Peyer's patch (tissue), 4 donors: ENCODE measurements at places on chromosomes 6 and 20. TPM values are rescaled to one million over a fixed set of nuclear protein-coding genes. Genes with fewer than 3 reads are reported as not detected.

GRCh38 chr20:53723621-53724020, 130.0 kb upstream of the ZNF217 start:
- no peak overlapping the region for H3K4me3 ChIP-seq
- no peaks in the 10 kb centered on the region for H3K4me1 ChIP-seq
- H3K27ac ChIP-seq: no peak overlapping the region
- H3K27me3 ChIP-seq: no peaks in the 10 kb centered on the region
- DNase-seq: no peak

DNA sequence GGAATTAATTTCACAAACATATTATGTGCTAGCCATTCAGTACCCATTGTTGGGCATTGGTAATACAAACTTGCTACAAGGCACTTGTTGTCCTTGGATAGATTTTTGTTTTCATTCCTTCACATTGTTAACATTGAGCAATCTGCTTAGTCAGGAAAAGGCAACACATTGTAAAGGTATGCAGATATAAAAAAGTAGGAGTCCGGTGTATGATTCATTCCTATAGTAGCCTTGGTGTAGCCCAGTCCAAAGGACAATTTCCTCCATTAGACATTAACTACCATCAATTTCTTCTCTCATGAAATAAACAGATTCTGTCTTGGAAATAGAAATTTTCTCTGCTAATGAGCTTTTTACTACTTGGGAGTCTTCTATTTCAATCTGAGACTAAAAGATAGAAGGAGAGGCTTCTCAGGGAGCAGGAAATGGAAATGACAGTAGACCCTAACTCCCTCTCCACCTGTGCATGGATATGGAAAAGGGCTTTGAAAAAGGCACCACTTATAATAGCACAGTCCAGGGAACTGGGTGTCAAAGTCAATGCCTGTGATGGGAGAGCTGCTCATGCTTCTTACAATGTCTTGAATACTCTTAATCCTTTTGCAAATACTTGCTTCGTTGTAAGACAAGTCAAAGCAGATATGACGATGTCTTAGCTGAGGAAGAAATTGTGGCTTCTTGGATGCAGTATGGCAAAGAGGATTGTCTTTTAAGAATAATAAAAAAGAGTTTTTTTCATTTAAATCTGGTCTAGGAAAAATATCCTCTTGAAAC, 369.4 kb upstream of the CITED2 start:
- no peaks in the 10 kb centered on the region for H3K4me1 ChIP-seq
- no peak overlapping the region for H3K27ac ChIP-seq
- no peak for DNase-seq
- H3K4me3 ChIP-seq: no peak overlapping the region
- H3K27me3 ChIP-seq: no peaks in the 10 kb centered on the region

- no peak overlapping the region for H3K27ac ChIP-seq
Observed at GRCh38 chr6:81766482-81767069, 14.1 kb upstream of the TENT5A start.

GRCh38 chr6:45898941-45899682, 116.5 kb downstream of the CLIC5 start:
- H3K36me3 ChIP-seq: no peaks in the 10 kb centered on the region
- H3K4me1 ChIP-seq: no peaks in the 10 kb centered on the region
- no peaks in the 10 kb centered on the region for H3K27me3 ChIP-seq

DNA sequence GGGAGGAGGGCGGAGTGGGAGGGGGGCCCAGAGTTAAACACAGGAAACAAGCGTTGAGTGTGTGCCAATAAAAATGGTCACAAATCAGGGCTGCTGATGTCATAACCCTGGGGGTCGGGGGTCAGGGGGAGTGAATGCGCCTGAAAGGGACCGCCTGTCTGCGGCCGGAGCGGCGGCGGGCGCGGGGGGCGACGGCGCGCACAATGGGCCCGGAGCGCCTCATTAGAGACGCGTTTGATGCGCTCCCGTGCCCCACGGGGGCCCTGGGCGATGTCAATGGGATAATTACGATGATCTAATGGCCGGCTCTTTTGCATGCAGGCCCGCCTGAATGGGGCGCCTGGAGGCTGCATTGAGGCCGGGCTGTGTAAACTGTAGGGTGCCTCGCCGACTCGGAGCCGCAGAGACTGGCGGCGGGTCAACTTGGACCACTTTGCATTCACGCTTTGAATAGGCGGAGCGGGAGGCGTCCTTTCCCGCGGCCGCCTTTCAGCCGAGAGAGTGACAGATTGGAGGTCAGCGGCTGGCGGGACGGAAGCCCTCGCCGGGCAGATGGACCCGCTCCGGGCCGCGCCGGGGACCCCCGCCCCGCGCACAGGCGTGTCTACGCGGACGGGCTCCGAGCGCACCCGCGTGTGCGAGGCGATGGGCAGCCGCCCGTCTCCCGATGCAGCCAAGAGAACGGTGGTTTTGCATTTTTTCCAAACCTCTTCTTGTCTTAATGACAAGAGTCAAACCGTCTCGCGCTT, 296.1 kb downstream of the TFAP2C start:
- H3K36me3 ChIP-seq: no peaks in the 10 kb centered on the region
- peaks cover 9% of the 10 kb centered on the region for H3K4me1 ChIP-seq
- DNase-seq: no peak
- H3K27me3 ChIP-seq: peaks cover 20% of the 10 kb centered on the region

Gene WFDC6
- total RNA-seq: not detected
